ENCODE measurements at places on chromosomes 5 and 9.

DNA sequence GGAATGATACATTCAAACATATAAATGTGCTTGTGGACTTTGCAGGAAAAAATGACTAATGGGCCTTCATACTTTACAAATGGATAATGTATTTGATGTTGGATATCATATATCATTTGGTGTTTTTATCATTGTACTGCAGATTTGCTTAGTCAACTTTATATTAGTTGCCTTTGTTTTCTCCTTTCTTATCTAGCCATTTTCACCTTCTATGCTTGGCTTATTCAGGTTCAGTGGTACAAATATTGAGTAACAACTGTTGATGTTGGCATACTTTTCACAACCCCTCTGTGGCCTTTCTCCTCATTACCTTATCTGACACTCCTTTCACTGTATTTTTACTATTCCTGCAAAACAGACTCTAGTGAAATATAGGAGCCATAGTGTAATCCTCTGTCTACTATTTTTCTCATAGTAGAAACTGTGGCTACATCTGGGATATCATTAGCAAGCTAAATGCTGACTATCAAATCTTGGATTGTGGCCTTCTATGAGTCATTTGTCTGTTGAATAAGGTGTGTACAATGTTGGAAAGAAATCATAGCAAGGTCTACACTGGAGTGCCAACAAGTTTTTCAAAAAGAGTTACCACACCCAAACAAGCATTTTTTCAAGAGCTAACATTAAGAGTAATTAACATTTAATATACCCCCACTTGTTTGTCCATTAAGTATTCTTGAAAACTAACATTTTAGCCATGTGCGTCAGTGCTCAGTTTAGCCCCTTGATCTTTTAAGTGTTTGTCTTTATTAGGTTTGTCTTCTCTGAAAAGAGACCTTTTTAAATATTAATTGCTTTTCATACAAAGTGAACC, 330.1 kb downstream of the ADGRV1 start:
- no peak for DNase-seq

DNA sequence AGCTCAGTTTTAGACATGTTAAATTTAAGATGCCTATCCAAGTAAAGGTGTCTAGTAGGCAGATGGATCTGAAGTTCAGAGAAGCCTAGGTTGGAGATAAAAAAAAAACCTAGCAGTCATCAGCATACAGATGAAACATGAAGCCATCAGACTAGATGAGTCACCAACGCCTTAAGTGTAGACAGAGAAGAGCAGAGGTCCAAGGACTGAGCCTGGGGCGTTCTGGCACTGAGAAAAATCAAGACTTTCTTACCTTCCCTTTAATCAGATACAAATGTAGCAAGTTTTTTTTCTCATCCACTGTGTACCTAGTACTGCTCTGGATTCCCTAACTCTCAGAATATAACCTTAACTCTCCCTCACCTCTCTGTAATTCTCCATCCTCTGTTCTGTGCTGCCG, 97.3 kb downstream of the SIL1 start:
- DNase-seq: peak; percentile 29

- peak; percentile 61 for DNase-seq
These were observed 11.7 kb downstream of the MPDZ start for GRCh38 chr9:13267743-13268142.

DNA sequence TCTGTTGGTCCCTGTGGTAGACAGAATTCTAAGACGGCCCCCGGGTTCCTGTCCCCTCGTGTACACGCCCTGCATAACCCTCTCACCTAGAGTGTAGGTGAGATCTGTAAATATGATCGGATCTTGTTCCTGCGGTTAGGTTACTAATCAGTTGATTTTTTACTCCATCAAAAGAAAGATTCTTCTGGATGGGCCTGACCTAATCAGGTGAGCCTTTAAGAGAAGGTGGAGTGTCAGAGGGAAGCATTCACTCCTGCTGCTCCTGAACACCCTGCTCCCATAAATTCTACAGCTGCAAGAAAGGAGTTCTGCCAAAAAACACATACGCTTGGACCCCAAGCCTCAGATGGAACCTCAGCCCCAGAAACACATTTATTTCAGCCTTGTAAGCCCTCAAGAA, 15.6 kb upstream of the FUBP3 start:
- DNase-seq: no peak

DNA sequence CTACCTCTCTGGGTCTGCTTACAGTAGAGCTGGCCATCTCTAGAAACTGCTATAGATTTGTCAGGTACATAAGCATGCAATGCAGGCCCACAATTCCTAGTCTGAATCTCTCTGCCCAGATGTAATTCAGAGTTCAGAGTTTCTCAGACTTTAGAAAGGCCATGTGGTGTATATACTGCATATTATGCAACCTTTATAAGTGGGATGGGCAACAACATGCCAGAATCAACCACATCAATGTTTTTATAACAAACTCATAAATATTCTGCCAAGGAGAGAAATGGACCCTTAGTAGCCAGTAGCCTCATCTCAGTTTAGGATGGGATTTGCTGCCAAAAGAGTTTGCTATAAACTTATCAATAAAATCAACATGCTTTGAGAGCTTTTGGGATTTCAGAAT, 78.8 kb downstream of the SLC1A1 start:
- no peak for DNase-seq

- no peak for DNase-seq
These were observed 3.2 kb upstream of the SET start for GRCh38 chr9:128685636-128686489.

DNA sequence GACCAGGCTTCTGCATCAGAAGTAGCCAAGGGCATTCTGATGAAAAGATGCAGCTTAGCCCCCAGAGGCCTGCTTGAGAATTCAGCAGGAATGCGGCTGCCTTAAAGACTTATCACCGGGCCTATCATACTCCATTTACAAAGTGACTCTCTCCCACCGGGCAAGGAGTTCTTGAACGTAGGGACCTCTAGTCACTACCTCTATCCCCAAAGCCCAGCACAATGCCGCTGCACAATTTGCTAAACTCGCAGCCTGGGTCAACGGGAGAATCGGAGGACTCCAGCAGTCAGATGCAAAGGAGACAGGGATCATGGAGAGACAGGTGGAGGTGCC, 661 bp downstream of the PDCL start:
- peak; percentile 48 for DNase-seq

DNA sequence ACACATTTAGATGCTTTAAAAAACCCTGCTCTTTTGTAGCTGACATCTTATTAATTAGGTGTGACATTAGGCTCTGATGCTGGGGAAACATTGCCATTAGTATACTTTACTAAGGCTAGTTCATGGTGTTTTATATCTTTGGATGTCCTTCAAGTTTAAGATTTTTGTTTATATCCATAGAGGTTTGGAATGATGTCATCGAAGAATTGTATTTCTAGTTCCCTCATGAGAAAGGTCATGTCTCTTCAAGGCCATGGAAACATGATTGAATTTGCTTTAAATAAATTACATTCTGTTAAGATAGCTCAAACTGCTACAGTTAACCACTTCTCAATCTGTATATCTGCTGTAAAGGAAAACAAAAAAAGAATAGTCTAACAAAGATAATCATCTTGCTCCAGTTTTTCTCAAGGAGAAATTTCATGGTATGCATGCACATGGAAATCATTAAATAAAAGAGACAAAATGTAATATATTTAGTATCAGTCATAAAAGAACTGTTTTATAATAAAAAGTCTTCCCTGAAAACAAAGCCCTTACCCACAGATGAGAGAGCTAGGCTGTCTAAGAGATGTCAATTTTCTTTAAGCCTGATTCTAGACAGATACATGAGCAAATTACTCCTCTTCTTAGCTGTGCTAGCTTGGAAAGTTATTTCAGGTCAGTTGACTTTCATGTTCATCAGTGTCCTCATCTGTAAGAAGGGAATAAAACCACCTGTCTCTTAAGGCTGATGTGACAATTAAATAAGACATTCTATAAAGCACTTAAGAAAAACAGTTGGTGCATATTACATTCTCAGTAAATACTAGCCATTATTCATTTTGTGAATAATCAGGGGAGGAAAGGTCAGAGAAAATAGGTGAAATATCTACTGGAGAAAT, 25.0 kb upstream of the STARD4 start:
- no peak for DNase-seq

DNA sequence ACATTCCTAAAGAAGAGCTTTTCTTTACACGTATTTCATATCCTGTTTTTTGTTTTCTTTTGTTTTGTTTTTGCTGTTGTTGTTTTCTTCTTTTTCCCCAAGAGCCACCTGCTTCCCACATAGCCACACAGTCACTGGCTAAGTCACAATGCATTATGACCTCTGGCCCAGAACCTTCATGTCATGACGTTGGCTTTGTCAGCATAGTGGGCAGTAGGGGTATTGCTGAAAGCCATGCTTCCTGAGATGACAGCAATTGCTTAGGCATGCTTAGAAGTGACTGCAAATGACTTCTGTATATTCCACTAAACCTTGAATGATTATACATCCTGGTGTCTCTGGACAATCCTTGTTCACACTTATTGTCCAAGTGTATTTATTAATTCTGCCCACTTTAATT, 375.8 kb downstream of the TAF11L14 start:
- DNase-seq: no peak

DNA sequence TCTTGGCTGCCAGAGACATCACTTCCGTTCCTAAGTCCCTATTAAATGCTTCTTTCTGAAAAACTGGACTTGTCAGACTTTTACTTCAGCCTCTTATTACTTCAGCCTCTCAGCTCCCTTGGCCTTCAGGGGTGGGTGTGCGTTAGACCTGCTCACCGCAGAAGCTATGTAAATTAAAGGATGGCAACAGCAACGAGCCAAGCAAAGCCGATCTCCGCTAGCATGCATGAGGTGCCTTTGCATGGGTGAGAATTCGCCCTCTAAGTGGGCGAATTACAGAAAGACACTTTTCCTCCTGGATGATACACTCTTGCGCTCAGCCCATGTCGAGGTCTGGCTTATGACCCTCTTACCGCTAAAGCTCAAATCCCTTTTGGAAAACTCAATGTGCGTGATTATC, 10.9 kb upstream of the IL3 start:
- peak; percentile 2 for DNase-seq

DNA sequence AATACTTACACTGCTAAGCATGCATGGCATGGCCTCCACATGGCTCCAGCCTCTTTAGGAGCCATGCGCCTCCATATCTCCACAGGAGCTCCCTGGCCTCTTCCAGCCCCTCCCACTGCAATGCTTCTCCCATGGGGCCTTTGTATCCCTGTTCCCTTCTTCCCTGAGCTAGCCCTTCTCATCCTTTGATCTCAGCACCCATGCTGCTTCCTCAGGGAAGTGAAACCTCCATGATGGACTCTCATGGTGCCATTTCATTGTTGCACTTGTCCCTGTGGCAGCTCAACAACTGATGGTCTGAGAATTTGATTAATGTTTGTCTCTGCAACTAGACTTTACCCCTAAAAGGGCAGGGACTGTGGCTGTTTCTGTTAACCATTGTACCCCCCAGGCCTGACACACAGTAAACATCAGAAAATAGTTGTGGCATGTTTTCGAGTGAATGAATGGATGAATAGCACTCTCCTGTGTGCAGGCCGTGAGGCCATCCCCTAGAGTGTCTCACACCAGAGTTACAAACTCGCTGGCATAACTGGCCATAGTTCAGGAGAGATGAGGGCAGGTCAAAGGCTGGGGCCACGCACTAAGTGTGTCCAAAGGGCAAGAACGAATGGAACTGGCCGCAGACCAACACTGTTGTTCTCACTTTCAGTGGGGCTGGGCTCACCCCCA, 6.6 kb downstream of the IDNK start:
- no peak for DNase-seq

DNA sequence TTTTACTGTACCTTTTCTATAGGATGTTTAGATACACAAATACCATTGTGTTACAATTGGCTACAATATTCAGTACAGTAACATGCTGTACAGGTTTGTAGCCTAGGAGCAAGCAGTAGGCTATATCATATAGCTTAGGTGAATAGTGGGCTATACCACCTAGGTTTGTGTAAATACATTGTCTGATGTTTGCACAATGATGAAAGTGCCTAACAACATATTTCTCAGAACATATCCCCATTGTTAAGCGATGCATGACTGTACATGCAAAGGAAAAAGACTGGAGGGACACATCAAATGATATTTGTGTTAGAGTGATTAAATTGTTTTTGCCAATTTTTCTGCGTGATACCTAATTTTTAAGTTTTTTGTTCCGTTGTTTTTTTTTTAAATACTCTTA, 5.3 kb downstream of the CHMP5 start:
- no peak for DNase-seq

GRCh38 chr5:158569534-158569933, 530.2 kb downstream of the EBF1 start:
- DNase-seq: no peak

GRCh38 chr9:122988920-122989621, 44.4 kb upstream of the GPR21 start:
- no peak for DNase-seq

DNA sequence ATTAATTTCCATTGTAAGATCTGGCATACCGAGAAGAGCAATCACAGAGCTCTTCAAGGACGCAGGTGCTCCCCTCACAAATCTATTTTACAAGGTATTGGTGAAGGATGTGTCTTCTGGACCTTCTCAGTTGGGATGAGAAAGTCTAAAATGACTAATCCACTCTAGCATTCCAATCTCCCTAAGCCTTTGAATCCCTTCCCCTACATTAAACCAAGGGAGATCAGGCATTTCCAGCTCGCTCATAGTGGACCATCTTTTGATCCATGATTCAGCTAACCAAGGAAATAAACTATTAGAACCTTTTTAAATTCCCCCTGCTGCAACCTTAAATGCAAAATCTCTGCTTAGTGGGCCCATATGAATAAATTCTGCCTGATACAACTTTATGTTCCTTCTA, 95.9 kb upstream of the FBN2 start:
- DNase-seq: no peak

- DNase-seq: peak; percentile 91
These were observed at the start of gene HRCT1 for GRCh38 chr9:35905912-35906679. Gene HRCT1, plus strand, starts transcription at chr9:35906202. Its CDS starts 86 bp downstream, at chr9:35906288.

DNA sequence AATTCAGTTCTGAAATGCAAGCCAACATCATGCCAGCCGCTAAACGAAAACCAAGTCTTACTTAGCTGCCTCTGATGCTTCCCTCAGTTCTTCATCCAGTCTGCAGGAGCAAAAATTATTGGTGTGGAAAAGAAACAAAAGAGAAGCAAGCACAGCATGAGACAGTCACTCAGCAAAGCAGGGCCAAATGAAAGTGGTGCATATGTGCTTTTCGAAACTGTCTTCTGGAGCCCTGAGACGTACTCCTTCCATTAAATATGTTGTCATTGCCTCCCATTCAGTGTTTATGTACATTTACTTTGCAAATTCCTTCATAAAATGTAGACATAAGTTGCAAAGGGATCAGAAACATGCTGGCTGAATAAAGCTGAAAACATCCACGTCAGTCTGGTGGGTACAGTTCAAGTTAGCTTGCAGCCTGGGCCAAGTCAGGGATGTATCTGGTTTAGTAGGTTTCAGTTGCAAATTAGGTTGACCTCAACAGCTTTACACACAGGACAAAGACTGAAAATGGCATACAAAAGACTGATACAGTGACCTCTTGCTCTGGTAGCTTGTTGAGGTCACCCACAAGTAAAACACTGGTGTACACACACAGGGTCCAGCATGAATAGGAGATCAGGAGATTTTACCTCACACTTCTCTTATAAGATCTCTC, 139.7 kb upstream of the PCA3 start:
- DNase-seq: no peak

DNA sequence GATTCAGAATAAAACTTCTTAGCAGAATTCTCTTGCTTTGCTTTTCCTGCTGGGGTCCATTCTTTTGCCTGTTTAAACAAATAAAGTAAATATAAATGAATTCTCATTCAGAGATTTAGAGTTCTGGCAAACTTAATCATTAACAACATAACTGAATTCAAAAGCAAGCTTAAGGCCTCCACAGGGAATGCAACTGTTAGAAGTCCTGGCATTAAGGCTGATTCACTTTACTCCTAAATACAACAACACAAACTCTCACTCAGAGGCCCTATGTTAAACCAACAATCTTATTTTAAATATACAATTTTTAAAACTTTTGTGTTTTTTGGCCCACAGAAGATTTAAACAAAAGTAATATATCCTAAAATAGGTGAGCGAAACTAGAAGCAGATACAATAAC, 178.3 kb downstream of the AP3B1 start:
- no peak for DNase-seq
